Right kidney (tissue), 9 donors: ENCODE measurements at places on chromosomes 16 and 17.

DNA sequence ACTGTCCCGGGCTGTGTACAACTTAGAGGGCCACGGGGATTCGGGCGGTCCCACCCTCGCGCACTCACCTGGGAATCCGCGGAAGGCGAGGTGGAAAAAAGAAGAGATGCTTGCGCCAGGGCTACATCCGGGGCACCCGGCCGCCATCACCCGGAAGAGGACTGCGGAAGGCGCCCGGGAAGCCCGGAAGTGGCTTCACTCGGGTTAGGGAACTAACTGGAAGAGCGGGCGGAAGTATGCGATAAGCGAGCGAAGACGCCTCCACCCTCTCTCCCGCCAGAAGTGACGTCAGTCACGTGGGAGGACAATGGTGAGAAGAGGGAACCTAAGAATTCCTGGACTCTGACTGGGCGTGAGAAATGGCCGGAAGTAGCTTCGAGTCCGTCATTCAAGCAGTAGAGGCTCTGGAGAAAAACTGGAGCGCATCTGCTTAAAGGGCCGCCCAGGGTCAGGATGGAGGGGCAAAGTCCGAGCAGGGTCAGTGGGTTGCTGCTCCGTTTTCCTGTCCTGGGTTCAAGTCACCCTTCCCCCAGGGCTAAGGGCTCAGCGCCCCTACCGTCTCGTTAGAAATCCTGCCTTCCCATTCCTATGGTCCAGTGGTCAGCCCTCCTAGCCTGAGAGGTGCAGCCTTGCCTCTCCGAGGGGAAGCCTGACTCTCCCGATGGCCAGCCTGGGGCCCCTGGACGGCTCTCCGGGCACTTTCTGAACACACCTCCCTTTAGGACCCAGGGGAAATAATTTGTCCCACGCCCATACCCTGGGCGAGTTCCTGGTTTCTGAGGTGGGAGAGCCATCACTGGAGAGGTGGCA is at the start of gene CD2BP2:
Gene CD2BP2 (minus strand): TSS at position 165 of the 810 bp plus-strand sequence. CDS start 627 bp downstream, outside the sequence.
- peak; percentile 92 for DNase-seq

DNA sequence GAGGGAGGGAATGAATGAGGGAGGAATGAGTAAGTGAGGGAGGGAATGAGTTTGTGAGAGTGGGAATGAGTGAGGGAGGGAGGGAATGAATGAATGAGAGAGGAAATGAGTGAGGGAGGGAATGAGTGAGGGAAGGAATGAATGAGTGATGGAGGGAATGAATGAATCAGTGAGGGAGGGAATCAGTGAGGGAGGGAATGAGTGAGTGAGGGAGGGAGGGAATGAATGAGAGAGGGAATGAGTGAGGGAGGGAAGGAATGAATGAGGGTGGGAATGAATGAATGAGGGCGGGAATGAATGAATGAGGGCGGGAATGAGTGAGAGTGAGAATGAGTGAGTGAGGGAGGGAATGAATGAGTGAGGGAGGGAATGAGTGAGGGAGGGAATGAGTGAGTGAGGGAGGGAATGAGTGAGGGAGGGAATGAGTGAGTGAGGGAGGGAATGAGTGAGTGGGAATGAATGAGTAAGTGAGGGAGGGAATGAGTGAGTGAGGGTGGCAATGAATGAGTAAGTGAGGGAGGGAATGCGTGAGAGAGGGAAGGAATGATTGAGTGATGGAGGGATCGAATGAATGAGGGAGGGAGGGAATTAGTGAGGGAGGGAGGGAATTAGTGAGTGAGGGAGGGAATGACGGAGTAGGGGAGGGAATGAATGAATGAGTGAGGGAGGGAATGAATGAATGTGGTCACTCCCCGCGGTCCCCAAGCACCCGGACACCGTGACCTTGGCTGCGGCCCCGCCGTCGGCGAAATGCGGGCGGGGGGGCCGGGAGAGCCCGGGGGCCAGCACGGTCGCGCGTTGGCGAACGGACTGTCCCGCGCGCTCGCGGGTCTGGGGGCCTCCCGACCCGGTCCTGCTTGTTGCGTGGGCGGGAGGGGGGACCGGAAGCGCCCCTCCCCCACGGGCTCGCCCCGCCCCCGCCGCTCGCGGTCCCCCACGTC is 1.1 kb upstream of the UBE2I start:
- peak; percentile 76 for DNase-seq

GRCh38 chr16:85553436-85554113 is 59.5 kb upstream of the GSE1 start:
- peak; percentile 86 for DNase-seq

GRCh38 chr17:17028059-17028877 is 14.0 kb upstream of the MPRIP start:
- no peak for DNase-seq

- DNase-seq: no peak
Measured at GRCh38 chr16:74094514-74094913, 202.1 kb upstream of the PSMD7 start.

GRCh38 chr16:4454623-4455022 is 19.8 kb downstream of the NMRAL1 start:
- no peak for DNase-seq

DNA sequence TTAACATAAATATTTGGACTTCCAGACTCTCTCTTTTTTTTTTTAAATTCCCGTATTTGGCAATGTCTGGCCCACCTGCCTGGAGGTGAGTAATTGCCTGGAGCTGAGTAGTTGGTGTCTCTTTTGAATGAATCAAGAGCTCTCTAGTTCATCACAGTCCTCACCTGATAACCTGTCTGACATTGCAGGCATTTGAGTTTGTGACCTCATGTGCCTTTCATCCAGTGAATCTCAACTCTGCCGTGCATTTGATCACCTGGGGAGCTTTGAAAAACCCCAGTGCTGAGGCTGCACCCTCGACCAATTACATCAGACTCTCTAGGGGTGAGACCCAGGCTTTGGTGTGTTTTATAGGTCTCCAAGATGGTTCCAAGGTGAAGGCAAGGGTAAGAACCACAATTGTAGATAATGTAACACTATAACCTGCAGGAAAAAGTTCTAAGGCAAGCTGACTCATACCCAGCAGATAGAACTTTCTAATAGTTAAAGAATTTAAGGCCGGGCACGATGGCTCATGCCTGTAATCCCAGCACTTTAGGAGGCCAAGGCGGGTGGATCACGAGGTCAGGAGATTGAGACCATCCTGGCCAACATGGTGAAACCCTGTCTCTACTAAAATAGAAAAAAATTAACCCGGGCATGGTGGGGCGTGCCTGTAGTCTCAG is 24.5 kb upstream of the HS3ST2 start:
- DNase-seq: no peak

DNA sequence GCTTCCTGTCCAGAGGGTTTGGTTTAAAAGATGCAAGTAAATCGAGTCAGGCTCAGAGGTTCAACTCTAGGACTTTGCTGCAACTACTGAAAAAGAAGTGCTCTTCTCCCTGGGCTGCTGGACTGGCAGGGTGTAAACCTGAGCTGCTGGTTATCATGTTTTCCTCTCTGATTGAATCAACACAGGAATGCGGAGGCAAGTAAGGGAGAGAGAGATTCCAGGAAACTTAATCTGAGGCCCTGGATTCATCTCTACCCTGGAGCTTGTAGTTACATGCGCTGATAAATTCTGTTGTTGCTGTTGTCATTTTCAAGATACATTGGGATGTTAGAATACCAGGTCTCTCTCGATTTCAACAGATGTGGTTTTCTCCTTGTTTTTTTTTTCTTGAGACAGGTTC is 8.2 kb upstream of the HS3ST3A1 start:
- DNase-seq: no peak

GRCh38 chr17:44307387-44308186 is 814 bp upstream of the RUNDC3A start:
- peak; percentile 52 for DNase-seq

DNA sequence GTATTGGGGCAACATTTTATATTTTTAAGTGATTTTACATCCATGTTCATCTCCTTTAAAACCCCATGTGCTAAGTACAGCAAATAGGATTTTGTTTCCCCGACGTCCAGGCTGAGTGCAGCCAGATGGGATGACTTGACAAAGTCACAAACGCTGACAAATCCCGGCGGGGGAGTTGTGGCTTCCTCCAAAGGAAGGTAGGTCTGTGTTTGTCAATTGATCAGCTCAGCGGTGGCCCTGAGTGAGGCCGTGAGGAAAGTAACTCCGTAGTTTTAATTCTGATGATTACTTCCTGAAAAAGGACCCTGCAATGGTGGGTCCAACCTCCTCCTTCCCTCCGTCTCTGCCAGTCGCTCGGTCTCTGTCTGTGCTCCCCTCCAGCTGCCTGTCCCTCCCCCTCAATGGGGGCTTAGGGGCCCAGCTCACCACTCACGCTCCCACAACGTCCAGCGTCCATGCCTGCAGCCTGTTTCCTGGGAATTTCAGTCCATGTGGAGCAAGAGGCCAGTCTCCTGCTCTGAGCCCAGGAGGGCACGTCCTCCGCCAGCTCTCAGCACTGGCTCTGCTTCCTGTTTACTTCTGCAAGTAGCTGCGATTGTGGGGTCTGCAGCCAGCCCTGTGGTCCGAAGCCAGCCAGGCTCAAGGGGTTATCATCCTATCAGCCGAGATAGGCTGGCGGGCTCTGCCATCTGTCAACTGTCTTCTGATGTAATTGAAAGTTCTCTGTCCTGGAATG is 209.4 kb upstream of the FOXF1 start:
- DNase-seq: no peak

DNA sequence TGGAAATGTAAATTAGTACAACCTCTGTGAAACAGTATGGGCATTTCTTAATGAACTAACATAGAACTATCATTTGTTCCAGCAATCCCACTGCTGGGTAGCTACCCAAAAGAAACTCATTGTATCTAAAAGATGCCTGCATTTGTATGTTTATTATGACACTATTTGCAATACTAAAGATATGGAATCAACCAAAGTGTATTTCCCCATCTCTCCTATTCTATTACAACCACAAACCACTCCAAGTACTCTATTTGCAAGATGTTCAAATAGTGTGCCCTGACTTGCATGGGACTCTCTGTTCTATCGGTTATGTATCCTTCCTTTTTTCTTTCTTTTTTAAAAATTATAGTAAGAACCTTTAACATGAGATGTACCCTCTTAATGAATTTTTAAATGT is 845.2 kb downstream of the CDH11 start:
- DNase-seq: no peak

DNA sequence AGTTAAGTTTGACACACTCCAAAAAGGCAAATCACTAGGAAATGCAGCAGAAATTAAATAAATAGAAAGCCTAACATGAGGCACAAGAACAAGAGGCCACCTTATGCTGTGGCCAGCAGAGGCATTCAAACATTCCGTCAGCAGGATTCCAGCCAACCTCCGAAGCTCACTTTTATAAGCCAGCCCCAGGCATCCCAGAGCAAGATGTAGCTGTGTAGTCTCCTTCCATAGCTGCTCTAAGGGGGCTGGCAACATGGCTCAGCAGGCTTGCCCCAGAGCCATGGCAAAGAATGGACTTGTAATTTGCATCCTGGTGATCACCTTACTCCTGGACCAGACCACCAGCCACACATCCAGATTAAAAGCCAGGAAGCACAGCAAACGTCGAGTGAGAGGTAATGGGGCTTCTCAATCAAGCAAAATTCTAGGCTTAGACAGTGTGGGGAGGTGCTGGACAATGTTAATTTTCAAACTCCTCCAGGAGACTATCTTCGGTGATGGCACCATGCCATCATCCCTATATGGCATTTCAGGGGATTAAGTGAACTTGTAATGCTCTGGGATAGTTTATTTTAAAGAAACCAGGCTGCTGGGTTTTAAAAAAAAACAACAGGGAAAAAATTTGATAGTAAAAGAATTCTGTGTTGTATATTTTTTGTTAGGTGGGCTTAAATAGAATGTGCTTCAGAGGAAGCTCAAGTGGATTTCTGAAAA is at the start of gene CLEC3A:
Gene CLEC3A (plus strand): TSS at position 202 of the 714 bp plus-strand sequence. CDS start 79 bp downstream, at position 281.
- DNase-seq: no peak

GRCh38 chr17:40345161-40345993 is 19.2 kb downstream of the GJD3 start:
- peak; percentile 89 for DNase-seq

DNA sequence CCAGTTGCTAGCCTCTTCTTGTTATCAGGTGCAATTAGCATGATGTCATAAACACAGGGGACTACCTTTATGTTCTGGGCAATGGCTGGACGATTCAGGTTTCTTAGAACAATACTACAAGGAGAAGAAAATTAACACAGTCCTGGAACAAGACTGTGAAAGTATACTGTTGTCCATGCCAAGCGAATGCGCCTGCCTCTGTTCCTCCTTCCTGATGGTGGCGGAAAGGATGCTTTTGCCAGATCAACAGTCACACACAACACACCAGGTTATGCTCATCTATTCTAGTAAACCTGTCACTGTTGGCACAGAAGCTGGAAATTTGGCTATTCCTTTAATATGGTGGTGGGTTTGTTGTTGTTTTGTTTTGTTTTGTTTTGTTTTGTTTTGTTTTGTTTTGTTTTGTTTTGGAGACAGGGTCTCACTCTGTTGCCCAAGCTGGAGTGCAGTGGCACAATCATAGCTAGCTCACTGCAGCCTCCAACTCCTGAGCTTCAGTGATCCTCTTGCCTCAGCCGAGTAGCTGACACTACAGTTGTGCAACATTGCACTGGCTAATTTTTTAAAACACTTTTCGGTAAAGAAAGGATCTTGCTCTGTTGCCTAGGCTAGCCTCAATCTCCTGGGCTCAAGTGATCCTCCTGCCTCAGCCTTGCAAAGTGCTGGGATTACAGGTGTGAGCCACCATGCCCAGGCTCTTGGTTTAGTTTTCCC is 3.1 kb upstream of the CD300LD start:
- DNase-seq: no peak

DNA sequence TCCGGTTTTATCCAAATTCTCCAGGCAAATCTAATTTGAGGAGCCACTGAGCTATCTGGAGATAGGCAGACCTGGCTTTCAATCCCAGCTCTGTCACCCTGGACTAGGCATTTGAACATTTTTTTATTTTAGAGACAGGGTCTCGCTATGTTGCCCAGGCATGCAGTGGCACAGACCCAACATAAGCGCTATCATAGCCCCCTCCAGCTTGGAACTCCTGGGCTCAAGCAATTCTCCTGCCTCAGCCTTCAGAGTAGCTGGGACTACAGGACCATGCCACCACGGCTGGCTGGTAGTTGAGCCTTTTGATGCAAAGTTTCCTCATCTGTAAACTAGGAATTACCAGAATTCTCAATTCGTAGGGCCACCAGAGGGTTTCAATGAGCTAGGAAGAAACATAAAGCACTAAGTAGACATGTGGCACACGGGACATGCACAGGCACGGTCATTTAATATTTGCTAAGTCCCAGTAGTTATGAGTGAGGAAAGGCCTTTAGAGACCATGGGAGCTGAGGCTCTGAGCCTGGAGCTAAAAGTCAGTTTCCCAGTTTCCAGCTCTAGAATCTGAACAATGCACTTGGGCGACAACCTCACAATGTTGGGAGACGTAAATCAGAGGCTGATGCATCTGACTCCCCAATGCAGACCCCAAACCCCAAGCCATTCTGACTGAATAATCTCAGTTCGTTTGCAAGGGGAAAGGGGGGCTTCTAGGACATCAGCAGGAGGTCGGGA is 1.1 kb downstream of the ELOB start:
- no peak for DNase-seq
